ENCODE measurements at places on chromosomes 6 and 20.
A peak's percentile ranks its signal among the peaks of the same experiment; 100 is the strongest.

DNA sequence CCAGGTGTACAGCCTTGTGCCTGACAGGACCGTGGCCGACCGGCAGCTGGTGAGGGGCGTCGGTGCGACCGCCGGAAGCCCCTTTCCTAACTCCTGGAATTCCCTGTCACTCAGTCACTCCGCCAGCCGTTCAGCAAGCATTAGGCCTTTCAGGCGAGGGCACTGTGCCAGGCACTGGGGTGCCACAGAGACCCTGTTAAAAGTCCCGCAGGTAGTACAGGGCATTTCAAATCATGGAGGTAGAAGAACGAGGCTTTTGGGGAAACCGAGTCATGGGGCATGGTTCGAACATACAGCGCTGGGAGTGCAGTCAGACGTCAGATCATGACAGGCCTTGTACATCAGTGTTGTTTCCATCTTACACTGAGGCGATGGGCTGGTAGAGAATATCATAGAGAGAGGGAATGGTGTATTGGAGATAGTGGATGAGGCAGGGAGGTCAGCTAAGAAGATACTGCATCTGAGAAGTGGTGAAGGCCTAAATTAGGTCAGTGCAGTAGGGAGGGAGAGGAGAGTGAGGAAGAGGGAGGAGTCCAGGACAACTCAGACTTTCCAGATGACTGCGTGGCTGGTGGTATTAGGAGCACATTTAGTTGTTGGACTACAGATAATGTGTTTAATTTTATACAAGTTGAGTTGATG lies 892 bp upstream of the DXO start:
- DNase-seq = no peak

DNA sequence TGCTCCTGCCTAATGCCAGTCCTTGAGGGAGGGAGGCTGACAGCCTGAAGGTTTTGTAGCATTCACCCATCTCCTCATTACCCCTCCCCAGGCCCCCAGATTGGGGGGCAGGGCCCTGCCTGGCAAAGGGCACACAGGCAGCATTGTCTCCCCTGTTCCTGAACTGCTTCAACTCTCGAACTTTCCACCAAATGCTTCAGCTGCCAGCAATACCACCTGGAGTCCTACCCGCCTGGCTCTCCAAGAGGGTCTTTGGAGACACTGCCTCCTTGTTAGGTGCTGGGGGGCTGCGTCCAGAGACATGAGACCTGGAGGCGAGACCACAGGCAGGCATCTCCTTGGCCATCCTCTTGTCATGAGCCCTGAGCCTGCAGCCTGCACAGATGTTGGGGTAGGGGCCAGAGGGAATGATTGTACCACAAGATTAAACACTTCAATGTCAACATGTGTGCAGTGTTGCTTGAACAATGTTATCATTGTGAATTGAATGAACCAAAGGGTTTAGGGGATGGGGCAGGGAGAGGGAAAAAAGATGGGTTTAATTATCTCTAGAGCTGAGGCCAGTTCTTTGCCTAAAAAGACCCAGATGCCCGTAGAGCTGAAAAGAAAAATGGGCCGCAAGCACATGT lies 25.0 kb downstream of the BMP7 start:
- no peak for DNase-seq

GRCh38 chr6:75117701-75118100 lies 88.2 kb downstream of the COL12A1 start:
- no peak for DNase-seq

DNA sequence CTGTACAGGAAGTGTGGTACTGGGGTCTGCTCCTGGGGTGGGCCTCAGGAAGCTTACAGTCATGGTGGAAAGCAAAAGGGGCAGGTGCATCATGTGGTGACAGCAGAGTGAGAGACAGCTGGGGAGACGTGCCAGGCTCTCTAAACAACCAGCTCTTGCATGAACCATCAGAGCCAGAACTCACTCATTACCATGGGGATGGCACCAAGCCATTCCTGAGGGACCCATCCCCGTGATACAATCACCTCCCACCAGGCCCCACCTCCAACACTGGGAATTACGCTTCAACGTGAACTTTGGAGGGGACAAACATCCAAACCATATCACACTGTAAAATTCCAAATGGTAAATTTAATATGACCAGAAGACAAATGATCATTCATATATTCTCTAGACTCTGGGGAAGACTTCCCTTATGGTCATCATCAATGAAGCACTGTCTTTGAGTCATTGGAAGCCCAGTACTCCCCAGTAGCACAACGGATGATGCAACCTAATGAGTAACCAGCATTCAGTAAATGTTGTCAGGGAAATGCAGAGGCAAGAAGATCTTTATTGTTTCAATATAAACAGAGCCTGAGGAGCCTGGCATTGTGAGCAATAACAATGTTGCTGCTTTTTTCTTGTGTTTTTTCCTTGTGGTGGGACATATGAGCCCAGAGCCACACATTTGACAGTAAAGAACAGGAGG lies 48.2 kb upstream of the RALY start:
- no peak for DNase-seq

- DNase-seq = no peak
Observed at GRCh38 chr6:3650959-3651697, 100.4 kb downstream of the PXDC1 start.

GRCh38 chr6:108168501-108169463 lies 3.0 kb downstream of the NR2E1 start:
- DNase-seq = no peak

DNA sequence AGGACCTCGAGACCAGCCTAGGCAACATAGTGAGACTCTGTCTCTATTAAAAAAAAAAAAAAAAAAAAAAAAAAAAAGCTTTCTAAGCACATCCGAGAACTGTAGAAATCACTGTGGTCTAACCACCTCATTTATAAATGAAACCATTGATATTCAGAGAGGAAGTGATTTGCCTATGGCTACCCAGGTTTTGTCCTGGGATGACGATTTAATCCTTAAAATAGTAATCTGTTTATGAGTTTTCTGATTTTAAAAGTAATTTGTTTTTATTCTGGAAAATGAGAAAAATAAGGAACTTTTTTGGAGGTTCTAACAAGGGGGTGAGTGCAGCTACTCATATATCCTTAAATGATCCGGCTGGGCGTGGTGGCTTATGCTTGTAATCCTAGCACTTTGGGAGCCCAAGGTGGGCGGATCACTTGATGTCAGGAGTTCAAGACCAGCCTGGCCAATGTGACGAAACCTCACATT lies 6.5 kb upstream of the BTN3A2 start:
- DNase-seq = no peak

DNA sequence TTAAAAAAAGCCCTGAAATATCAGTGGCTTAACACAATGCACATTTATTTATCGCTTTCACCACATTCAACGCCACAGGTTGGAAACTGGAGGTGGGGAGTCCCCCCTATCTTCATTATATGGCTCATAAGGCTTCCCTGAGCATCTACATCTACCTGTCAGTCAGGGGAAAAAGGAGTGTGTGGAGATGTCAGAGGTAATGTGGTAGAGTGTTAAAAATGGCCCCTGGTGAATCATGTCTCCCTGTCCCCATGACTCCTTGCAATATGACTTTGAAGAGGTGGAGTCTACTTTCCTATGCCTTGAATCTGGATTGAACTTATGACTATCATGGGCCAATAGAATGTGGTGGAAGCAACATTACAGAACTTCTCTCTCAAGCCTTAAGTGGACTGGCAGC lies 65.5 kb upstream of the BTBD3 start:
- no peak for DNase-seq

- DNase-seq = no peak
Observed at GRCh38 chr20:62782893-62783278, 13.4 kb upstream of the MRGBP start.

- no peak for DNase-seq
Observed at GRCh38 chr20:53582574-53583351, 10.9 kb downstream of the ZNF217 start.

DNA sequence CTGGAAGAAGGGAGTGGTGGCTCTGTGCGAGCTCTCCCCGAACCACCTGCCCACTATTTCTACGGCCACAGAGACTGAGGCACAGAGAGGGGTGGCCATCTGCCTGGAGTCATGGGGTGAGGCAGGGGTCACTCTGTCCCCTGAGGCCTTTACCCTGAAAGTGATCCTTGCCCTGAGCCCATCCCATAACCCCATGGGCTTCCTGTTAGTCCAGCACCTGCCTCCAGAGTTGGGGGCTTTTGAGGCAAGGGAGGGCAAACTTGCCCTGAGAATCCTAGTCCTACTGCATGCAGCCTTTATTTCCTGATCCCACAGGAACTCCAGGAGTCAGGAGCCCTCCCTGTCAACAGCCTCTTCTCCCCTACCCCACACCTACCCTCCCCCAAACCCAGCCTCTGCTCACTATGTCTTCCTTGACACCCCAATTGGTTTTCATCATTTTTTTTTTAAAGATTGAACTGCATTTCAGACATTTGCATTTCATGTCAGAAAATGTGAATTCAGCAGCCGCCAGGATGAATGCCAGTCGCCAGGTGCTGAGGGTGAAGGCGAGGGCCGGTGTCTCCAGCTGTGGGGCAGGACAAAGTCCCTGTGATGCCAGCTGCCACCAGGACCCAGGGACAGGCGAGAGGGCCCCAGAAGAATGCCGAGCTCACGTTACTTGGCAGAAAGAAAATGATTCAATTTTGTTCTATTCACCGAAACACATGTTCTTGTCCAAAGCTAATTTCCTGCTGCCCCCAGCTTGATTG lies 47.6 kb upstream of the NNAT start:
- DNase-seq = no peak

GRCh38 chr6:168589275-168589674 lies 148.3 kb downstream of the SMOC2 start:
- DNase-seq = no peak

DNA sequence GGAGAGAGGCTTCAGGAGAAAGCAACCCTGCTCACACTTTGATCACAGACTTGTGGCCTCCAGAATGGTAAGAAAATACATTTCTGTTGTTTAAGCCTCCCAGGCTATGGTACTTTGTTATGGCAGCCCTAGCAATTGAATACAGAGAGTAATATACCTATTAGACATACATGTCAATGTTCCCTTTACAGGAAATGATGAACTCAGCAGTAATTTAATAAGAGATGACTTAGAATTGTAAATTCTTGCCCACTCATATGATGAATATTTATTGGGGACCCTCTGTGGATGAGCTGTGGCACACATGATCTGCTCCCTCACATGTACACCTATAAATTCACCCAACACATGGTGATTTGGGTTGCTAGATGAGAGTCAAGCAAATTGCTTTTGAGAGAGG lies 20.4 kb upstream of the FOXA2 start:
- DNase-seq = no peak

- DNase-seq = no peak
Observed at GRCh38 chr6:42420741-42421140, 31.0 kb downstream of the TRERF1 start.

DNA sequence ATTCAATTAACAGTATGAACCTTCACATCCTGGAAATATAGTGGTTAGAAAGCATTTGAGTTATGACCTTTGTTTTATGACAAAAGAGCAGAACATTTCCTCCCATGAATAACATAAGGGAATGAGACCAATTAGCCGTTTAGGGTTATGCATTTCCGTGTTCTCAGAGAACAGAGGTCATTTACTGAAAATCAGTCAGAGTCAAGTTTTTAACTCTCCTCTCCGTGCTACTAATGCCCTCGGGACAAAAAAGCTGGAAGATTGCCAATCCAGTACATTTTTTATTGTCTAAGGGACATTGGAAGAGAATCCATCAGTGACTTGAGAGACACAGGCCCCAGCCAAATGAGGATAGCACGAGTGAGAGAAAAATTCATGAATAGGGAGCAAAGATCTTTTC lies 632.7 kb downstream of the RFPL4B start:
- no peak for DNase-seq

DNA sequence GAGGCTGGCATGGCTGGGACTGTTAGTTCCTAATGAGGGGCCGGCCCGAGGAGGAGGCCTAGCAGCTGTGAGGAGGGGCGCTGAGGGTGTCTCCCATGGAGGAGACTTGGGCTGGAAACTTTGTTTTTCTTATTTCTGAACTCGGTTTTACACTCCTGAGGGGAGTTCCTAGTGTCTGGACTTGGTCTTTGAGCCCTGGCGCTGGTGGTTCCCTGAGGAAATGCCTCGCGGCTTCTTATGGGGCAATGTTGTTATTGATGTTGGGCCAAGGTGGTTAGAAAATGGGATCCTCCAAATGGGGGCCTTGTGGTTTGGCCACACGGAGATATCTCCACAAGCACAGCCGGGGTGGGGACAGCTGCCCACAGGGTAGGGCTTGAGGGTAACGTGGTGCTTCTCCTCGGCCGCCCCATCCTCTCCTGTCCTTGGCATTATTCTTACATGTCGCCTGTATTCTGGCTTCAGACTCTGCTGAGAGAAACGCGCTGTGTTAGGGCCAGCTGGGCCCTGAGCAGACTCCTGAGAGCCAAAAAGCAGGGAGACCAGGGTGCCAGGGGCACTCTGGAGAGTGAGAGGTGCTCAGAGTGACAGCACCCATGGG lies 136.9 kb downstream of the FOXO3 start:
- no peak for DNase-seq

DNA sequence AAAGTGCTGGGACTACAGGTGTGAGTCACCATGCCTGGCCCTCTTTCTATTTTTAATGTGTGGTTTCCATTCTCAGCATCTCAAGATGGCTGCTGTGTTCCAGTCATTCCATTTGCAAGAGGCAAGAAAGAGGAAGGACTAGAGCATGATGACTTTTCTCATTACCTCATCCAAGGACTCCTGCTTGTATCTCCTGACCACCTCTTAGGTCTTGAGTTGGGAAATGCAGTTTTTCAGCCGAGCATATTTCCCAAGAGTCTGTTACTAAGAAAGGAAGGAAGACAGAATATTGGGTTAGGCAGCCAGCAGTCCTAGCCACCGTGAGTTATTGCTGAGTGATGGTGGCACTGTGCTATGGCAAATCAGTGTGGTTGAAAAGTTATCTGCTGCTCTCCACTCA lies 108.4 kb upstream of the INSM1 start:
- DNase-seq = no peak

DNA sequence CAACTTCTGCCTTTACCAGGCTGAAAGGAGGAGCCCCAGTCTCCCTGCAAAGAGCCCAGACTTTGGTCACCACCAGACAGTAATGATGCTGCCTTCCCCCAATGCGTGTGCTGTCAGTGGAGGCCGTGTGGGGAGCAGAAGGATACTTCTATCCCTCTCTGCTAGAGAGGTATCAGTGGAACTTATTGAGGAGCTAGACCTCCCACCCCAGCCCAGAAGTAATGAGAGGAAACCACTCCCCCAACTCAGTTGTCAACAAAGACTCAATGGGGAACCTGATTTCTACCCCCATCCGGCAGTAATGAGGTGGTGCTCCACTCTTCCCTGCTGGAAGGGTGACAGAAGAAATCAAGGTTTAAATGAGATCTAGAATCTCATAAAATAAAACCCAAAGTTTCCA lies 4.4 kb upstream of the WFDC8 start:
- DNase-seq = no peak

- DNase-seq = no peak
Observed at GRCh38 chr6:160265869-160266476, 7.4 kb upstream of the SLC22A2 start.

DNA sequence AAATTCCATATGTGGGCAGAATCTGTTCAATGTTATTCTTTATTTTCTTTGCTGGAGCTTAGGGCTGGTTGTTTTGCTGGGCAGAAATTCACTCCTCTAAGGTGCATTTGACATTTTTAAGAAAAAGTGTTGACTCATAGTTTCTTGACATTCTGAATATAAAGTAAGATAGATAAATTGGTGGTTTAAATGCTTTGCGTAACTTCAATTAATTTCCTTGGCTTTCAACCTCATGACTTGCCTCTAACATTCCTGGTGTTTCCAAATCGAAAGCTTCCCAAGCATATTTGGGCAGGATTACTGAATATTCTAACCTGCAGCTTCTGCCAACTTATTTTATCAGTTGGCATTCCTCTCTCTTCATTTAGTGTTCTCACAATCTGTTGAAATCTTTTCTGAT lies 718.7 kb upstream of the ADGRB3 start:
- peak; percentile 23 for DNase-seq

- DNase-seq = no peak
Observed at GRCh38 chr20:9514461-9515213, at the start of gene LAMP5. Gene LAMP5 (plus strand): TSS chr20:9514590. CDS start chr20:9514853, 263 bp downstream.

All from HS-27A (cell line).